Esophagus mucosa (tissue), 1 donor: ENCODE measurements at places on chromosomes 7 and 10. TPM values are rescaled to one million over a fixed set of nuclear protein-coding genes. Genes with fewer than 3 reads are reported as not detected.

The MSS51 gene
- 1.2 TPM for total RNA-seq

The SPDYE1 gene
- not detected for total RNA-seq

The CPEB3 gene
- 5.1 TPM for total RNA-seq

The INPP5A gene
- total RNA-seq: 14.3 TPM

The UNCX gene
- total RNA-seq: not detected

The BMPR1A gene
- 17.3 TPM for total RNA-seq

The OGA gene
- 54.4 TPM for total RNA-seq

The BAIAP2L1 gene
- total RNA-seq: 30.6 TPM

The TAX1BP1 gene
- 68.8 TPM for total RNA-seq
